NK-92 treated with Interleukin-12 subunit alpha and Interleukin-12 subunit beta, amount 100 ng/mL, for 24 hours (cell line): ENCODE measurements at places on chromosomes 7 and 10.

DNA sequence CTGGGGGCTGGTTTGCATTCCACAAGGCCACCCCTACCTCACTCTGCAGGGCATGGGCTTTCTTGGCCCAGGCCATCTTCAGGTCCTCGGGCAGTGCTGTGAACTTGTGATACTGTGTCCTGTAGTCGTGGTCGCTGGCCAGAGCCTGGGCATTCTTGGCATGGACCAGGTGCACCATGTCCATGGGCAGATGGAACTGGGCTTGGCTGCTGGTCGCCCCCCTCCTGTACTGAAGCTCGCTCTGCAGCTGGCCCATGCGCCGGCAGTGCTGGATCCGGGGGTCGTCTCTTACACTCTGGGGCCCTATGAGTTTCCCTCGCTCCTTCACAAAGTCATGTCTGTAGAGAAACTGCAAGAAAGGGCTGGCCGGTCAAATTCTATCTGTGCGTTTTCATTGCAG is 51.7 kb downstream of the HABP2 start:
- no peak for DNase-seq

DNA sequence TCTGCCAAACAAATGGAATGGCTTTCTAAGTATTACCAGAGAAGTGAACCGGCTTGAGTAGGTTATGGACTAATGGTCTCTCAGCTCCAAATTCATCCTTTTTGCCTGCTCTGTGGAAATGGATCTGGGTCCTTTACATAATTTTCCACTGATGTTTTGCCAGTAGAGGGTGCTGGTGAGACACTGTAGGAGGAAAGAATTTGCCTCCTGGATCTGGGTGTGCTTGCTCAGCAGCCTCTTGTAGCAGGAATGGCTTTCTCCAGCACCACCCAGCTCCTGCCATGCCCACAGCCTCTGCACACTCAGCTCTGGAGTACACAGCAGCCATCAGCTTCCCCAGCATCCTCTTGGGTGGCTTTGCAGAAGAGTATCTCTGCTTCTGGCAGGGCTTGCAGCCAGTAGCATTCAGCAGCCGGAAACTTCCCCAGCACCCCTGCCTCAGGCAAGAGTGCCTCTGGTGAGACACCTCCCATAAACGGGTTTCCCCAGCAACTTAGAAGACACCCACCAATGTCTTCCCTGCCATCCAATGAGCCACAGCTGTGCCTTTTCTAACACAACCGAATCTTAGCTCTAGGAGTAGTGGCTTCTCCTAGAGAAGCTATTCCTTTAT is 235.0 kb upstream of the PLPP4 start:
- peak; percentile 10 for DNase-seq

DNA sequence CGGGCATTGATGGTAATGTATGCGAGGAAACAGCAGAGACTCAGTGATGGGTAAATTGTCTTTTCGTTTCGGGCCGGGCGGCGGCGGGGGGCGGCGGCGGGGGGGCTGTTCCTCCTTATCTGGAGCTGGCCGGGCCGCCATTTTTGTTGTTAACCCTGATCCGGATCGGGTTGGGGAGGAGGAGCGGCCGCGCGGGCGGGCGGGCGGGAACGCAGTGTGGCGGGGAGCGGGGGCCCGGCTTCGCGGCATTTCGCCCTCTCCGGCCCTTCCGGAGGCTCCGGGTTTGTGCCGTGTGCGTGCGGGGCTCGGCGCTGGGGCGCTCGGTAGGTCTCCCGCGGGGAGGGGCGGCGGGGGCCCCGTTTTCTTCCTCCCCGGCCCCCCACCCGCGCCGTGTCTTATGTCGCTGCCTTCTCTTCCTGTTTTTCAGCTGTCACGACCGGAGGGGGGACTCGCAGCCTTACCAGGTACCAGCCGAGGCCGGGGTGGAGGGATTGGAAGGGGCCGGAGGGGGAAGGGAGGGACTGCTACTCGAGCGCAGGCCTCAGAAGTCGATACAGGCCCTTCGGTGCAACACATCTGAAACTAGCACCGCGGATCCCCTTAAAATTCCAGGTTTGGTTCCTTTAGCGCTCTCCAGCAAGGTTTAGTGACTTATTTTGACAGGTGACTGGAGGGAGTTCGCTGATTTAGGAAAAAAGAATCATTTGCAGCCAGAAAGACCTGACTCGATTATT is 820 bp downstream of the WAC start:
- peak; percentile 12 for DNase-seq

DNA sequence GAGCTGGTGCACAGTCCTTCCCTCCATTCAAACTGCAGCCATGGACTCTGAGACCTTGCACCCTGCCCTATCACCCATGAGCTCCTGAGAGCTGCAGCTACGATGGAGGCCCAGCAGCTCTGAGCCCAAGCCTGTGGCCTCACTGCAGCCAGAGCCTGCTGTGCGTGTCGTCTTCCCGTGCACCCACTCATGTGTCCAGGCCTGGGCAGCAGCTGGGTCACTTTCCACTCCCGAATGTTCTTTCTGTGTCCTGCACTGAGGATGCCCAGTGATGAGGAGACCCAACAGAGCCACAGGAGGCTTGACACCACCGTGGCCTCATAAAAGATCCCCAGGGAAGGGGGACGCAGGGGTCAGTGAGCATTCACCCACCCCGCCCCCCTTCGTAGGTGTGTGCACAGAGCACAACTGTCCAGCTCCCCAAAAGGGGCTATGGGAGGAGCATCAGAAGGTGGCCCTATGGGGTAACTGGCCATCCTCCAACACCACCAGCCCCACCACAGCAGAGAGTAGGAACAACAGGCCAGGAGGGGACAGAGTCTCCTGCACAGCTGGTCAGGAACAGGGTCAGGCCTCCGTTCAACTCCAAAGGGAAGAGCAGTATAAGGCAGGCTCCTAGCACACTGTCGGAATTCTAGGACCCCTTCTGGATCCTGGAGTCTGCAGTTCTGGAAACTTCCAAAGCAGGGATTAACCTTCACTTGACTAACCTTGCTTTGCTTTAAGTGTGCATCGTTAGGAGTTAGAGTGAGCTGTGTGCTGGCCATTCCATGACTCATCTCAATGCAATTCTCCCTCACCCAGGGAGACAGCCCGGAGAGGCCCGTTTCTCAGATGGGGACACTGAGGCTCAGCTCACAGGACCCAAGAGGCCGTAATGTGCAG is 52.6 kb downstream of the RASGEF1A start:
- DNase-seq, result no peak

DNA sequence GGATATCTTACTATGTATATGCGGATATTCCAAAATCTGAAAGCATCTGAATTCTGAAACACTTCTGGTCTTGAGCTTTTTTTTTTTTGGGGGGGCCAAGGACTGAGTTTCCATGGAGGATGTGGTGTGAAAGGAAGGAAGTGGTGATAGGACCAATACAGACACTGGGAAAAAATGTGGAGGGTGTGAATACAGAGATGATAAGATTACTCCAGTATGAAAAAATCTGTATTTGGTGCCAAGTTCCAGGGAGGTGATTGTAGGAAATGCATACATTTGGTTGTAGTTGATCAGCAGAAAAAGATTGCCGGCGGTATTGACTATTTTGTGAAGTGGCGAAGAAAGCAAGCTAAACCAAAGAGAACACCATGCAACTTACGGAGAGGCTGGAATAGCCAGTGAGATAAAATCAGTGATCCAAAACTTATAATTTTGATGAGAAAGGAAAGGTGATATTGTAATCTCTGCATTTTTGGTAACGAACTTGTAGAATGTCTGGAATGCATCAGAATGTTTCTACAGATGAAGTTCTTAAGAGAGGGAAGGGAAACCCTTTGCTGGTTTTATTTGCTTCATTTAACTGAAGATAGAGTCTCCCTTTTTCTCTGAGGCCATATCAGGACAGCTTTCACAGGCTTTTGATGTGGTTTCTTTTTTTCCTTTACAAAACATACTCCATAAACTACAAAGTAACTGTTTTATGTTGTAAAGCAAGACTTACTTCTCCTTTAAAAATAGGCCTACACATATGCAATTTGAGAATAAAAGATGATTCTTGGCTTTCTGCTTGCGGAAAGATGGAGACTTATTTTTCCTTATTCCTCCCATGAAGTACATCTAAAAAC is 6.0 kb downstream of the WDR37 start:
- DNase-seq, result no peak

DNA sequence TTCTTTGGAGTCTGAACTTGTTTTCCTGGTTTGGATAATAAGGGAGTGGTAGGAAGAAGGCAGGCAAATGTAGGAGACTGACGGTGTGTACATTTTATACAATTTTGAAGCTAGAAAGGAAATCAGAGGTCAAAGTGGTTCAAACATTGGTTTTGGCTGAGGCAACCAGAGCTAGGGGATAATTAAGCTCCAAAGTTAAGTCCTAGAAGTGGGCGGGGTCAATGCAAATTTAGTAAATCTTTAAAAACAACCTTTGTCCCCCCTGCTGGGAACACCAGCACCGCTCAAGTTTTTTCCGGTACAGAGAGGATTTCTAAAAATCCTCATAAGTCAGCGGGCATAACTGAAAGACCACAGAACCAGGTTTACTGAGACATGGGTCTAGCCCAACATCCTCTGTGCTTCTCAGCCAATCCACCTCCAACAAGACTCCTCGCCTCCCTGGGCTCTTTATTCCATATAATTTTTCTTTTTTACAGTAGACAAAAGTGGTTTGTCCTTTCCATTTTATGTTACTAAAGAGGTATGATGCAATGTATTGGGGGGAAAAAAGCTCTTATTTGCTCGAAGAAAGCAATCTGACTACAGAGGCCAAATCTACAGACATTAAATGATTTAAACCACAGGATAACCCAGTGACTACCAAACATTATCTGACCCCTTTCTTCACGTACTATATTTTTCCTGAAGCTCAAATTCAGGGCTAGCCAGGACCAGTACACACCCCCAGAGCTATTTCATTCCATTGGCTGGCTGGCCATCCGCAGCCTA is 1.6 kb downstream of the GLUD1 start:
- no peak for DNase-seq

- no peak for DNase-seq
These were observed 203.4 kb upstream of the CTBP2 start for GRCh38 chr10:125363791-125364190.

DNA sequence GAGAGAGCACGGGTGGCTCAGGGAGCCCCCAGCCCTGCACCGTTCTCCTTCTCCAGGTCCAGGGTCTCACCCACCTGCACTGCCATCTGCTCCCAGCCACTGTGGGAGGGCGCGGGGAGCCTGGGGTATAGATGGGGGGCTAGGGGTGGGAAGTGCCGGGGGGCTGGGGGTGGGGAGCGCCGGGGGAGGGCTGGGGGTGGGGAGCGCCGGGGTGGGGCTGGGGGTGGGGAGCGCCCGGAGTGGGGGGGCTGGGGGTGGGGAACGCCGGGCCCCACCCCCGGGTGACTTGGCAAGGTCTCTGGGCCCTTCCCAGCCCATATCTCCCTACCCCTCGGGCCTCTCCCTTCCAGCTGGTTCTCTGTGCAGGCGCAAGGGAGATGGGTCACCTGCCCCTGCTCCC is at the start of gene GRIFIN:
Gene GRIFIN, minus strand, starts transcription at position 101 of the 400 bp plus-strand sequence. Its CDS starts 15 bp downstream, at position 86.
- no peak for DNase-seq

DNA sequence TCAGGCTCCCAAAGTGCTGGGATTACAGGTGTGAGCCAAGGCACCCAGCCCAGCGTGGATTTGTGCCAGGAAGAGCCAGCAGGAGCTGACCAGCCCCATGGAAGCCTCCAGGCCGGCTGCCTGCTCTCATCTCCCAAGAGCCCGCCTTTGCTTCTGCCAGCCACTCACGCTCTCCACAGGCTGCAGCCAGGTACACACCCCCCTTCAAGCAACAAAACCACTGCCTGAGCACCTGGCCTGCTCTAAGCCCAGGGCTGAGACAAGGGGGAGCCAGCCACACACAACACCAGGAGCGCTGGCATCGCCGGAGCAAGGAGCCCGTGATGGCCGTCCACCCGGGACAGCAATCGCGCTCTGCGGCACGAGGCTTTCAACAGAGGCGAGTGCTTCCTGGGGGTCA is 34.5 kb downstream of the MAD1L1 start:
- DNase-seq, result no peak

DNA sequence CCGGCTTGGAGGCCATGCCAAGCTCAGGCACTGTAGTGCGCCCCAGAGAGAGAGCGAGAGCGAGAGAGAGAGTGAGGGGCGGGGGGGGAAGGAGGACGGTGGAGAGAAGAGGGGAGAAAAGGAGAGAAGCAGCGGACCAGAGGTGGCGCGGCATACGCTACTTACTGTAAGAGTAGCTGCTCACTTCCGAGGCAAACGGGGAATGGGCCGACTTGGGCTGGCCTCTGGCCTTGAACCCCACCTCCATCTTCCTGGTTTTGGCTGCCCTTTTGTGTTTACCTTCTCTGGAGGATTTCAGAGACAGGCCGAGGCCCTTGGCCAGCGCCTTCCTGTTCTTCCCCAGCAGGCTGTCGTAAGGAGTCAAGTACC is 66.9 kb downstream of the TNRC18 start:
- no peak for DNase-seq

DNA sequence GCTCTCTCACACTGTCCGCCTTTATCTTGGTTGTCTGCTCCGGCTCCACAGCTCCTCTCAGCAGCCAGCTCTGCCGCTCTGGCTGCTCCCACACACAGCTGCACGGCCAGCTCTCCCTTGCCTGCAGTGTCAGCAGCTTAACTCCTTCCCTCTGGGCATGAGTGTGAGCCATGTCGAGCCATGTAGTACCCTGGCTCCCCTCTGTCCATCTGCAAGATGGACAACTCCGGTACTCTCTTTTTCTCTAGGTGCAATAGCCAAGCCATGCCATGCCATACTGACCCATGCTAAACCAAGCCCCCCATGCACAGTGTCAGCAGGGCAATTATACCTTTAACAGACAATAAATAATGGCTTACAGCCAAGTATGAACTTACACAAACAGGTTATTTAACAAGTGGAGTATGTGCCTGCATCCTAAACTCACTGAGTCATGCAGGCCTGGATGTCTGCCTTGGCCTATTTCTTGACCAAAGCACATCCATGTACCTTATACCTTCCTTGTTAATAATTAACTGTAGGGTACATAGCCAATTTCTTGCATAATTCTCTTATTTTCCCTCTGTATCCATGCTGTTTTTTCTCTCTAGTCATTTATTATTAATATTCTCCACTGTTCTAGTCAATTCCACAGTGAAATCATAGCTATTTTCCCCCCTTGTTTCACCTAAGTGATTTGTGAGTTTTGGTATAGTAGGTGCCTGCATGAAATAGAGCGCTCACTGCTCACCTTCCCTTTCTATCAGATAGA is 170.9 kb downstream of the CDK14 start:
- no peak for DNase-seq

- no peak for DNase-seq
These were observed 2.8 kb downstream of the SRGN start for GRCh38 chr10:69090685-69091084.

DNA sequence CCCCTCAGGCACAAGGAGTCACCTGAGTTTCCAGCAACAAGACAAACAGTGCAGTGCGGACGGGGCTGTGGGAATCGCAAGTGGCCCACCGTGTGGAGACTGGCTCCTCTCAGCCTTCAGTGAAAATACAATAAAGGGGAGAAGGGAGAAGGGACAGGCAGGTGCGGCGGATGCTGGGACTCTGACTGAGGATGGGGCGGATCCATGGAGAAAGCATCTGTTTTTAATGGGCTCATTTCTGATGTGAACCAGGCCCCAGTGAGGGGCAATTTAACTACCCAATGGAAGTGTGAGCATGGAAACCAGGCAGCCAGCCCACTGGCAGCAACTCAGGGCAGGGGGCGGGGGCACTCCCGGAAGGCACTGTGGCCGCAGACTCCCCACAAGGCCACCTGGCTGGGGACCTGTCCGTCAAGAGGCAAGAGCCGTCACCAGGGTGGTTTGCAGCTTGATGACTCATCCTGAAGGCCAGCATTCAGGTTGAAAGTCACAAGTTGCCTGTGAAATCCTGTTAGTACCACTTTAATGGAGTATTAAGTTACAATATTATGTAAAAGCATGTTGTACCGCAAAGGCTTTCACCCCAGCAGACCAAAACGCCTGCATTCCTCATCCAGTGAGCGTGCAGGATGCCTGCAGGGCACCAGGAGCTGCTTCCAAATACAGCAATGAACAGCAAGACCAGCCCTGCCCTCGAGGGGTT is 476.4 kb downstream of the PTPRN2 start:
- DNase-seq, result peak; percentile 48
